Spinal cord (tissue), 10 donors: ENCODE measurements at places on chromosomes 1 and 21.

- DNase-seq: no peak
- H3K4me1 ChIP-seq: peaks cover 20% of the 10 kb centered on the region
- no peaks in the 10 kb centered on the region for H3K27me3 ChIP-seq
- no peak overlapping the region for H3K4me3 ChIP-seq
Observed at GRCh38 chr1:155889566-155889965, 21.6 kb downstream of the RIT1 start.

DNA sequence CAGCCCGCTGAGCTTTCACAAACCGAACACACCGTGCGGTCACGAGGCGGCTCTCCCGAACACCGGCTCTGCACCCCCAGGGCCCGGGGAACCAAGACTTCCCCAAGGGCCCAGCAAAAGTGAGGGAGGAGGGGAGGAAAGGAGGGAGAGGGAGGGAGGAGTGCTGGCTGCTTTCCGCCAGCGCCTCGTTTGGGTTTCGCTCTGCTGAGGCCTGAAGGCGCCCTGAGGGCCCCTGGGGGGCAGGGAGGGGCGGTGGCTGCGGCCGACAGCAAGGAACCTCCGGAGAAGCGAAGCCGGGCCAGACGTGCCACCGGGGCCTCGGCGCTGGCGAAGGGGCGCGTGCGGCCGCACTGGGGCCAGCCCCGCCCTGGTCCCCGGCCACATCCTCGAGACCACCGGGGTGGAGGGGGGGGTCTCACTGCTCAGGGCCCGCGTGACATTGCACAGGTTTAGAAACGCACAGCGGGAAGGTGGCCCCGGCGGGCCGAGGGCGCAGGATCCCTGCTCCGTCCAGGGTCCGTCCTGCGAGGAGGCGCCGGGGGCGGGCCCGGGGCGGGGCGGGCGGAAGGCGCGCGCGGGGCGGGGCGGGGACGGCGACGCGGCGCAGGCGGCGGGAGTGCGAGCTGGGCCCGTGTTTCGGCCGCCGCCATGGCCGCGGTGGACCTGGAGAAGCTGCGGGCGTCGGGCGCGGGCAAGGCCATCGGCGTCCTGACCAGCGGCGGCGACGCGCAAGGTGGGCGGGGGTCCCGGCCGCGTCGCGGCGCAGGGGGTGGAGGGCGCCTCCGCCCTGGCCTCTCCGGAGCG lies at the start of gene PFKL:
TSS of gene PFKL (plus strand) at position 596 of the 804 bp plus-strand sequence. CDS start at position 649, 53 bp downstream.
- peak; percentile 78 for DNase-seq
- H3K36me3 ChIP-seq: peaks cover 23% of the 10 kb centered on the region

DNA sequence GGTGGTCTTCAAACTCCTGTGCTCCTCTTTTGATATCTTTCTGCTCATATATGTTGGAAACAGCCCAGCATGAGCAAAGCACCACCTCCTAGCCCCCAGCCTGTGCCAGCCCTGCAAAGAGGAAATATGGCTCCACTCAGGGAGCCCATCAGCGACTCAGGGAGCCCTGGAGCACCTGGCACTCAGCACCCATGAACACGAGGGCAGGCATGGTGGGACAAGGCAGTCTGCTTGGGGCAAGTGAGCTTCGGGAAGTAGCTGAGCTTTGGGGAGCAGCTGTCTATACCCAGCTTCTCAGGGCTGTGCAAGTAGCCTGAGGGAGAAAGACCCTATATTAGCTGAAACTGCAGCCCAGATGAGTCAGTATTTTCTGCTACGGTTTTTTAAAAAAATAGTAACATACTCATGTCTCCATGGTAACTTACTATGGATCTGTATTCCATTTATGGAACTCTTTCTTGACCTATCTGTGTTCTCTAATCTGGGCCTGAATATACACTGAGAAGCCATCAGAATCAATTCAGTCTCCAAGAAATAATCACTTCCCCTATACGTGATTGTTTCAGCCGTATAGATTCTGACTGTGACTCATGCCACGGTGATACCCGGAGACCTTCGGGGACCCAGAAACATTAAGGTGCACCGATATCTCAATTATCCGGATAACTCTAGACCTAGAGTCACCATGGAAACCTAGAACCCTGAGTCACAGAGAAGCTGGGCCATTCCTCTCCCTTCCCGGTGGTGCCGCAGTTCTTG lies 1.5 kb upstream of the ETS2 start:
- peaks cover 17% of the 10 kb centered on the region for H3K4me1 ChIP-seq
- H3K4me3 ChIP-seq: no peak overlapping the region
- H3K36me3 ChIP-seq: no peaks in the 10 kb centered on the region
- no peak overlapping the region for H3K27ac ChIP-seq

DNA sequence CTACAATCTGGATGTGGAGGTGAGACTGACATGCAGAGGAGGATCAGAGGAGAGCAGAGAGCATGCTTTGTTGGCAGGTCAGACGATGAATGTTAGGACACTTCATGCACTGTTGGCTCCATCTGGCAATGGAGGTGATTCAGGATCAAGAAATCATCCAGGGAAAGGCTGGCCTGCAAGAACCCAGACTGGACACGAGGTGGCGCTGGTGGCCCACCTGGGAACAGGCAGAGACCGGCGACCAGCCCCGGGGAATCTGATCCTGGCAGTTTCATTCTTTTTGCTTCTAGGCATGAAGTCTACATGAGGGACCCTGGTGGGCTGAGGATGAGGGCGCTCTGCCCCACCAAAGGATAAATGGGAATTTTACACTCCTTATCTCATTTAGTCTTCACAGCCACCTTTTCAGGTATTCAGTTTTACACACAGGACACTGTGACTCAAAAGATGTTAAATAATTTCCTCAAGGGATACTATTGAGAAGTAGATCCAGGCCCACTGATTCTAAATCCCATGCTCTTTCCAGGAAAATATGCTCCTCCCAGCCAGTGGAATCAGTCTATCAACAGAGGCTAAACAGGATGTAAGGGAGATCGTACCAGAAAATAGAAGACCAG lies 26.2 kb upstream of the SCMH1 start:
- no peaks in the 10 kb centered on the region for H3K27me3 ChIP-seq
- DNase-seq: peak; percentile 92
- no peak overlapping the region for H3K27ac ChIP-seq
- H3K4me3 ChIP-seq: no peak overlapping the region

- no peak for DNase-seq
- peaks cover 4% of the 10 kb centered on the region for H3K4me1 ChIP-seq
- peaks cover 2% of the 10 kb centered on the region for H3K36me3 ChIP-seq
- H3K27me3 ChIP-seq: no peaks in the 10 kb centered on the region
- no peak overlapping the region for H3K4me3 ChIP-seq
Observed at GRCh38 chr1:15168479-15168878, 14.9 kb downstream of the TMEM51 start.
